IMR-90 (cell line): ENCODE measurements at places on chromosomes 3 and 15. TPM values are rescaled to one million over a fixed set of nuclear protein-coding genes. Genes with fewer than 3 reads are reported as not detected.

- H3K4me1 ChIP-seq = no peaks in the 10 kb centered on the region
- no peaks in the 10 kb centered on the region for H3K36me3 ChIP-seq
- no peak overlapping the region for H3K4me3 ChIP-seq
- no peak overlapping the region for H3K27ac ChIP-seq
- peak; percentile 90 for DNase-seq
- no peaks in the 10 kb centered on the region for H3K27me3 ChIP-seq
These were observed 446.6 kb upstream of the BCHE start for GRCh38 chr3:166283840-166284239.

GRCh38 chr15:27050163-27050562 is 79.2 kb downstream of the GABRG3 start:
- no peaks in the 10 kb centered on the region for H3K27me3 ChIP-seq
- no peak overlapping the region for H3K4me3 ChIP-seq
- H3K27ac ChIP-seq = no peak overlapping the region
- no peaks in the 10 kb centered on the region for H3K36me3 ChIP-seq
- DNase-seq = no peak
- no peaks in the 10 kb centered on the region for H3K4me1 ChIP-seq

PPP4R2 gene
- total RNA-seq = 31.4 and 60.0 TPM in 2 replicates

- no peaks in the 10 kb centered on the region for H3K36me3 ChIP-seq
- H3K27me3 ChIP-seq = no peaks in the 10 kb centered on the region; the same call in 1 of the 2 replicates
- no peak overlapping the region for H3K4me3 ChIP-seq
- H3K27ac ChIP-seq = peak overlapping the region; percentile 80; the same call in 1 of the 2 replicates
These were observed 41.3 kb upstream of the TNFSF10 start for GRCh38 chr3:172564499-172564898.

WDR53 gene
- 5.7 and 6.4 TPM in 2 replicates for total RNA-seq

ANKRD63 gene
- under 0.01 TPM in 1 of 2 replicates, not detected in the other for total RNA-seq

- H3K27me3 ChIP-seq = no peaks in the 10 kb centered on the region
- H3K27ac ChIP-seq = no peak overlapping the region
- no peak overlapping the region for H3K4me3 ChIP-seq
These were observed 228.5 kb upstream of the ROBO2 start for GRCh38 chr3:76811418-76811817.

RGMA gene
- 0.18 TPM in 1 of 2 replicates, not detected in the other for total RNA-seq

- no peaks in the 10 kb centered on the region for H3K4me1 ChIP-seq
- no peak for DNase-seq
- no peaks in the 10 kb centered on the region for H3K36me3 ChIP-seq
These were observed 789.8 kb downstream of the TUSC7 start for GRCh38 chr3:117499189-117499870.

- no peaks in the 10 kb centered on the region for H3K36me3 ChIP-seq
- H3K4me3 ChIP-seq = no peak overlapping the region
- H3K27me3 ChIP-seq = no peaks in the 10 kb centered on the region
These were observed 909 bp upstream of the GPD1L start for GRCh38 chr3:32105291-32106131.

ATP8B4 gene
- 0.54 and 0.56 TPM in 2 replicates for total RNA-seq

ZNF620 gene
- total RNA-seq = 0.72 and 0.83 TPM in 2 replicates

GOLGA6A gene
- total RNA-seq = not detected in 2 replicates

GCNT3 gene
- not detected in 2 replicates for total RNA-seq

GRCh38 chr3:139611528-139611927 is 66.2 kb downstream of the NMNAT3 start:
- no peaks in the 10 kb centered on the region for H3K27me3 ChIP-seq
- no peak for DNase-seq
- H3K4me3 ChIP-seq = no peak overlapping the region
- H3K4me1 ChIP-seq = no peaks in the 10 kb centered on the region
- no peaks in the 10 kb centered on the region for H3K36me3 ChIP-seq

- no peak overlapping the region for H3K4me3 ChIP-seq
- H3K4me1 ChIP-seq = peaks cover 19% of the 10 kb centered on the region
- no peaks in the 10 kb centered on the region for H3K27me3 ChIP-seq
- no peak overlapping the region for H3K27ac ChIP-seq
- no peak for DNase-seq
These were observed 39.4 kb downstream of the THSD4 start for GRCh38 chr15:71154607-71155200.

RPL29 gene
- 1,798 and 2,081 TPM in 2 replicates for total RNA-seq

CLEC3B gene
- 1.9 and 3.6 TPM in 2 replicates for total RNA-seq

- no peak overlapping the region for H3K27ac ChIP-seq
- H3K36me3 ChIP-seq = no peaks in the 10 kb centered on the region
- H3K4me1 ChIP-seq = no peaks in the 10 kb centered on the region
- DNase-seq = peak; percentile 18
These were observed 21.4 kb upstream of the ZBED2 start for GRCh38 chr3:111616417-111617105.

DNA sequence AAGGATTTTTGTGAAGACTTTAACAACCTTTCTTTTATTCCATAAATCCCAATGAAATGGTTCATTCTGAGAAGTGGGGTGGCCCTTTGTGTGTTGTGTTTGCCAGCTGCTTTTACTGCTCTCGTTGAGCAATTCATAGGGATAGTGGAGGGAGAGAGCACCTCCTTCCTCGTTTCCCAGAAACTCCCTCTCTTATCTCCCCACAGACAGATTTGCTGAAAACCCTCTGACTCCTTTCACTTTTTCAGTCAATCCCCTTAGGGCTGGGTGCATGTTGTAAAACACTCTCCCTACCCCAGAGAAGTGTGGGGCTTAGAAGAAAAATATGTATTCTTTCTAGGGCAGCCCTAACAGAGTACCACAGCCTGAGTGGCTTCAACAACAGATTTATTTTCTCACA is 557.2 kb upstream of the RGMA start:
- no peak overlapping the region for H3K27ac ChIP-seq
- no peaks in the 10 kb centered on the region for H3K36me3 ChIP-seq

GRCh38 chr3:57586778-57587177 is 10.4 kb downstream of the ARF4 start:
- DNase-seq = no peak
- no peaks in the 10 kb centered on the region for H3K27me3 ChIP-seq
- H3K4me3 ChIP-seq = no peak overlapping the region
- no peak overlapping the region for H3K27ac ChIP-seq
- H3K4me1 ChIP-seq = peaks cover 4% of the 10 kb centered on the region

DNA sequence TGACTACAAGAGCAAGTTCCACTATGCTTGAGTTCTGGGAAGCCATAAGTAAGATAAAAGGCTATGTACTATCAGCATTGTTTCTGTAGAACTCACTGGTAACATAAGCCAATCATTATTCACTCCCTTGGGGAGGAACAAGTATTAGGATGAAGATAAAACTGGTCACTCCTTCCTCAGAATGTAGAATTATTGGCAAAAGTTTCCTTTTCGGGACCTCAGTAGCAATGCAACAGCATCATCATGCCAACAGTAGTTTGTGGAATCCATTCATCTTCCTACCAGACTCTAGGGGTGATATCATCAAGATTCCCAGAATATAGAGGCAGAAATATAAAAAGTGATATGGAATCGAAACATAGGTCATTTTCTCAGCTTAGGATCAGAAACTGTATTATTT is 209.5 kb downstream of the PLOD2 start:
- H3K27ac ChIP-seq = no peak overlapping the region
- DNase-seq = no peak
- H3K36me3 ChIP-seq = no peaks in the 10 kb centered on the region
- H3K4me3 ChIP-seq = no peak overlapping the region
- no peaks in the 10 kb centered on the region for H3K27me3 ChIP-seq
- no peaks in the 10 kb centered on the region for H3K4me1 ChIP-seq

DNA sequence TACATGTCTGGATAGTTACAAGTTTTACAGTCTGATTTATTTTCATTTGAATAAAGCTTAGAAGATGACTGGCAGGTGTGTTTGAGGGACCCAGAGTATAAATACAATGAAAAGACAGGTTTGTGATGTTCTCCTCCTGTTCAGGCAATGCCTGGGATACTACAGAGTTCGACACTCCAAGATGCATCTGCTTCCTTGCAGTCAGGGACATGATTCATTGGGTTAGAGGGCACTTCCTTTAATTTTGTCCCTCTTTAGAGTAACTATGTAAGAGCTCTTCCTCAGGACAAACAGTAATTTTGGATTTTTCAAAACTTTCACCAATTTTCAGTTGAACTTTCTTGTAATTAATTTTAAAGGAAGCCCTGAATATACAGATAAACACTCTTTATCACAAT is 102.0 kb downstream of the LMLN start:
- no peaks in the 10 kb centered on the region for H3K36me3 ChIP-seq
- peaks cover 35% of the 10 kb centered on the region for H3K27me3 ChIP-seq
- DNase-seq = no peak
- no peak overlapping the region for H3K27ac ChIP-seq
- no peak overlapping the region for H3K4me3 ChIP-seq

PLSCR5 gene
- not detected in 2 replicates for total RNA-seq

DNA sequence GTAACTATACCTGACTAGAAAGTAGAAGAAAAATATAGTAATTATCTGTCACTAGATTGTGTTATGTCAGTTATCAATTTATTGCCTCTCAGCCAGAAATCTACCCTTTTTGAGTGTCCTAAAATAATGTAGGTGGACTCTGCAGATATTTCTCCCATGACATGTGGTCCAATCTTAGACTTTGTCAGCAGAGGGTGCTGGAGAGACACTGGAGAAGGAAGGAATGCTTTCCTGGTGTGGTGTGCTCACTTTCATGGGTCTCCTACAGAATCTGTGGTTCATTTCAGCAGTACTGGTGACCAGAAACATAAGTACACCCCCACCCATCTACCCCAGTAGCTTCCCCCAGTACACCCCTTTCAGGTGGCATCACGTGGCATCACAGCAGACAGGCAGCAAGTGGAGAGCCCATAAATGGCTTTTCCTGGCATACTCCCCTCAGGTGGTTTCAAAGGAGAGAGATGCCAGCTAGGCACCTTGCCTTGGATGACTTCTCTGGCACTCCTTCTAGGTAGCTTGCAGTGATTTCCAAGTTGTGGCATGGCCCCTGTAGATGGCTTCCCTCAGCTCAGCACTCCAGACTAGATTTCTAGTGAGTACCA is 114.7 kb downstream of the GADL1 start:
- no peaks in the 10 kb centered on the region for H3K4me1 ChIP-seq
- H3K27ac ChIP-seq = no peak overlapping the region
- no peaks in the 10 kb centered on the region for H3K36me3 ChIP-seq

RNU5B-1 gene
- not detected in 2 replicates for total RNA-seq

DNA sequence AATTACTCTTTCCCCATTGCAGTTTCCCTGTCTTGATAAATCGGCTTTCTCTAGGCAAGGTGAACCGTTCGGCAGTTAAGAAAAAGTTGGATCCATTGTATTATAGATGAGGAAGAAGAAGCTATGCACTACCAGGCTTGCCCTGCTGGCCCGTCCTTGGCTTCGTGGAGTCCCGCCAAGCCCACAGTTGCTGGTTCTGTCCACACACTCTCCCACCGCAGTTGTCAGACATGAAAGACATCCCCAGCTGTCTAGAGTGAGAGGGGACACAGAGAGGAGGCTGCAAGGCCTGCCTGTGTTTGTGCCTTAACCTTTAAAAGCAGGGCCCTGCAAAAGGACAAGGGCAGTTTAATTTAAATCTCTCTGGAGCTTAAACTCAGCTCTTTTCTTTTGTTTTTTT is 47.2 kb upstream of the PLCL2 start:
- H3K4me1 ChIP-seq = no peaks in the 10 kb centered on the region
- H3K36me3 ChIP-seq = no peaks in the 10 kb centered on the region
- no peak for DNase-seq
- no peak overlapping the region for H3K4me3 ChIP-seq
- peaks cover 2% of the 10 kb centered on the region; the same call in 1 of the 2 replicates for H3K27me3 ChIP-seq

DNA sequence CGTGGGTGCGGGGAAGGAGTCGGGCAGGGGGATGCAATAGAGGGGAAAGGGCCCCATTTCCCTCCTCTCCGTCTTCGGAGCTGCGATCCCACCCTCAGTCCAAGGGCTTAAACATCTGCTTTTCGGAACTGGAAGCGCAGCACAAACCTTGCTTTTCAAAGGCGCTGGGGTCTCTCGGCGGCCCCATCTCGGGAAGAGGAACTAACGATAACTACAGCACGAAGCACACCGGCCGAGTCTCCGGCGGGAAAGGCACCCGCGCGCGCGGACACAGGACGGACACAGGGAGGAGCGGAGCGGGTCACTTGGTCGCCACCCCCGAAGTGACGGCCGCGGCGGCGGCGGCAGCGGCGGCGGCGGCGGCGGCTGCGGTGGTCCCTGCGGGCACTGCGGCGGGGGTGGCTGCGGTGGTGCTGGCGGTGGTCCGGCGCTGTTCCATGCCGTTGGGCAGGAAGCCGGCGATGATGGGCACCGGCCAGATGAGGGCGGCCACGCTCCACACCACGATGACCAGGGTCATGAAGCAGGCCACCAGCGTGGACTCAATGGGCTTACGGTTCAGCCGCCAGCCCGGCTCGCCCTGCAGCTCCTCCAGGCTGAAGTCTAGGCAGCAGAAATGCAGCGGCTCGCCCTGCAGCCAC is 1.1 kb downstream of the TMEM158 start:
- peak overlapping the region; percentile 72 for H3K4me3 ChIP-seq
- peak; percentile 78 for DNase-seq
- peaks cover 10% of the 10 kb centered on the region for H3K4me1 ChIP-seq
- no peaks in the 10 kb centered on the region for H3K27me3 ChIP-seq
- peaks cover 18% of the 10 kb centered on the region for H3K36me3 ChIP-seq

GRCh38 chr3:32913790-32914446 is 37.5 kb upstream of the CCR4 start:
- no peaks in the 10 kb centered on the region for H3K4me1 ChIP-seq
- no peaks in the 10 kb centered on the region for H3K36me3 ChIP-seq
- H3K27ac ChIP-seq = no peak overlapping the region
- H3K4me3 ChIP-seq = no peak overlapping the region
- H3K27me3 ChIP-seq = peaks cover 1% of the 10 kb centered on the region

HCLS1 gene
- total RNA-seq = 0.54 and 0.56 TPM in 2 replicates

GRCh38 chr15:80701676-80702311 is 6.7 kb downstream of the ABHD17C start:
- peaks cover 23% of the 10 kb centered on the region for H3K4me1 ChIP-seq
- no peak for DNase-seq
- no peak overlapping the region for H3K27ac ChIP-seq
- H3K36me3 ChIP-seq = peaks cover 11% of the 10 kb centered on the region
- H3K27me3 ChIP-seq = no peaks in the 10 kb centered on the region

GRCh38 chr15:101128221-101129015 is 123.4 kb downstream of the CHSY1 start:
- H3K27me3 ChIP-seq = no peaks in the 10 kb centered on the region
- DNase-seq = peak; percentile 99
- peak overlapping the region; percentile 97 for H3K27ac ChIP-seq
- peaks cover 23% of the 10 kb centered on the region for H3K4me1 ChIP-seq
- H3K36me3 ChIP-seq = no peaks in the 10 kb centered on the region

CIB1 gene
- 29.4 and 31.5 TPM in 2 replicates for total RNA-seq

UROC1 gene
- total RNA-seq = not detected in 2 replicates

SNX33 gene
- 11.9 and 12.7 TPM in 2 replicates for total RNA-seq

GRCh38 chr3:138625707-138626365 is 17.3 kb downstream of the FAIM start:
- DNase-seq = peak; percentile 79
- 0 out of 2 replicates have a peak, but pooled peaks cover 2% of the 10 kb centered on the region for H3K4me1 ChIP-seq
- no peaks in the 10 kb centered on the region for H3K36me3 ChIP-seq
- H3K27me3 ChIP-seq = no peaks in the 10 kb centered on the region
- no peak overlapping the region for H3K4me3 ChIP-seq

EPHB3 gene
- total RNA-seq = 0.72 and 0.83 TPM in 2 replicates

ZNF717 gene
- 11.4 and 14.3 TPM in 2 replicates for total RNA-seq

EXD1 gene
- not detected in 2 replicates for total RNA-seq

GOLGA8B gene
- total RNA-seq = 6.4 and 7.7 TPM in 2 replicates

- no peaks in the 10 kb centered on the region for H3K27me3 ChIP-seq
- H3K36me3 ChIP-seq = peaks cover 3% of the 10 kb centered on the region; the same call in 1 of the 2 replicates
- no peak overlapping the region for H3K27ac ChIP-seq
- no peak overlapping the region for H3K4me3 ChIP-seq
- H3K4me1 ChIP-seq = peaks cover 6% of the 10 kb centered on the region; the same call in 1 of the 2 replicates
These were observed 137.1 kb downstream of the P3H2 start for GRCh38 chr3:189983612-189984011.

- H3K27me3 ChIP-seq = no peaks in the 10 kb centered on the region
- no peak overlapping the region for H3K4me3 ChIP-seq
- H3K36me3 ChIP-seq = no peaks in the 10 kb centered on the region
- DNase-seq = no peak
These were observed 30.5 kb upstream of the DCP1A start for GRCh38 chr3:53377794-53378193.
